ENCODE measurements at places on chromosomes 4 and X. TPM values are rescaled to one million over a fixed set of nuclear protein-coding genes. Genes with fewer than 3 reads are reported as not detected.

The THAP9 gene
- 2.1 TPM for total RNA-seq

DNA sequence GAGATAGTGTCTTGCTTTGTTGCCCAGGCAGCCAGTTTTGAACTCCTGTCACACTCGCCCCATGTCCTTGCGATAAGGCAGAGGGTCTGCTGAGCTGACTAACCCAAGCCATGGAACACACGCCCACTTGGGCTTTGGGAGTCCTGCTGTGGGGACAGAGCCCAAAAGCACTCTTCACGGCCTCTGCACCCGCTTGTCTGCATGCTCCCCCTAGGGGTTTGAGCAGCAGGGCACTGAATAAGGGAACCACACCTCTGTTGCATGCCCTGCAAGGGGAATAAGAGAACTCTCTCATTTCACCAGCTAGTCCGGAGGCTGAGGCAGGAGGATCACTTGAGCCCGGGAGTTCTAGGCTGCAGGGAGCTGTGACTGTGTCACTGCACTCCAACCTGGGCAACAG lies 166.0 kb downstream of the STAG2 start:
- DNase-seq: no peak

DNA sequence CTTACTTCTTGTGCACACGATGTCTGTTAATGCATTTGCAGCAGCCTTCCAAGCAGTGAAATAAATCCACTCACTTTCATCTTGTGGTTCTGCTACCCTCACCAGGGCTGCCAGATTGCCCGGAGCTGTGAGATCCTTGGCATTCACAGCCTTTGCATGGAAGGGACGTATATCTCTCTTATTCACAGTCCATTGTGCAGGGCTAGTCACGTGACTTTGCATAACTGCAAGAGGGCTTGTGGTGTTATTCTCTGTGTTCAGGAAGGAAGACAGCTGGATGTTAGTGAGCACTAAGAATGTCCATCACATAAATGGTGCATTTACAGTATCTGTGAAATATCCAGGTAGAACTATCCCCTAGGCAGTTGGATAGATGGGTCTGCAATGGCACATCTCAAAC lies 96.5 kb upstream of the BEND4 start:
- no peak for DNase-seq

DNA sequence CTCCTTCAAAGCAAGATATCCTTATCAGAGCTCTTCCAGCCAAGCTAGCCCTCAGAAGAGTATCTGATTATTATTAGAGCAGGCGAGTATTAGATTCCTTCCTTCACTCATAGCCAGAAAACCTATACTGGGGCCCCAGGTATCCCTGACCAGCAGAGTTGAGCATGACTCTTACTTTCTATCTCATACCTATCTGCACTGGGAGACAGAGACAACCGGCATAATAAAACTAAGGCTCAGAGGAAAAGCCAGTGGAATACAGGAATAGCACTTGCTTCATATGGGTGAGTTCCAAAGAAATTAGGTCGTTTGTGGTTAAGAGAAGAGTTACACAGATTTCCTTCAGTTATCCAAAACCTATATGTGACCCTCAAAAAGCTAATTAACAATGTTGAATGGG lies 41.8 kb upstream of the COX7B2 start:
- no peak for DNase-seq

- DNase-seq: no peak
These were observed 99.6 kb upstream of the PTCHD1 start for GRCh38 chrX:23235051-23235450.

- DNase-seq: no peak
These were observed 95.4 kb downstream of the PTTG2 start for GRCh38 chr4:38055566-38055965.

- DNase-seq: no peak
These were observed 113.4 kb downstream of the TBL1X start for GRCh38 chrX:9578083-9578779.

The CYLC1 gene
- total RNA-seq: not detected

The ASB5 gene
- total RNA-seq: not detected

GRCh38 chrX:15056044-15056443 lies 182.8 kb downstream of the MOSPD2 start:
- DNase-seq: peak; percentile 24

GRCh38 chrX:68647156-68647957 lies at the start of gene STARD8:
Gene STARD8, plus strand, starts transcription at chrX:68647666. Its CDS starts 217 bp downstream, at chrX:68647883.
- peak; percentile 81 for DNase-seq

DNA sequence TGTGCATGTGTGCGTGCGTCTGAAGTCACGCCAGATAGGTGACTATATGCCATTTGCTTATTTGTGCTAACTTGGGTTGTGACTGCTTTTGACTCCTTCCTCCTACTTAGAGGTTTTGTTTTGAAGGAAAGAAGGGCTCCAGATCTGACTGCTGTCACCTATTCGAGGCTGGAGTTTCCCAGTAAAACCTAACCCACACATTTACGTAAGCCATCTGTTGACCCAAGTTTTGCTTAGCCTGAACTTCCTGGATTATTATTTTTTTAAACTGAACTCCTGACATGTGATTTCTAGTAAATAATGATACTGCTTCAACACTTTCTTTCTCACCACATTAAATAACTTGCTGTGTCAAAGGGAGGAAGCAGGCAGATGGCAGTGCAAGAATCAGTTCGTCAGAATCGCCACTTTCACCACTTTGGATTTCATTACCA lies 41.5 kb downstream of the DTHD1 start:
- no peak for DNase-seq

The PARM1 gene
- not detected for total RNA-seq

All from HT1080 (cell line).